Thoracic aorta endothelial cell (primary cell): ENCODE measurements at places on chromosomes 5 and 9. TPM values are rescaled to one million over a fixed set of nuclear protein-coding genes. Genes with fewer than 3 reads are reported as not detected.

Gene TMEM245
- total RNA-seq, result 92.3 and 92.8 TPM in 2 replicates

Gene C9
- total RNA-seq, result 0.07 and 0.13 TPM in 2 replicates

Gene PCDHA8
- under 0.01 TPM in 2 replicates for total RNA-seq

Gene SUSD3
- total RNA-seq, result 0.13 and 0.22 TPM in 2 replicates

Gene OGN
- under 0.01 and 0.07 TPM in 2 replicates for total RNA-seq

Gene SPATA9
- not detected in 2 replicates for total RNA-seq

Gene SLC2A8
- 5.6 and 7.6 TPM in 2 replicates for total RNA-seq

Gene IL13
- total RNA-seq, result not detected in 2 replicates

Gene C5orf34
- total RNA-seq, result 8.2 and 10.6 TPM in 2 replicates

Gene TGFBI
- 11.7 and 19.0 TPM in 2 replicates for total RNA-seq

Gene PPP6C
- 50.9 and 53.8 TPM in 2 replicates for total RNA-seq

Gene KIF4B
- total RNA-seq, result 0.29 and 1.7 TPM in 2 replicates

Gene GRXCR2
- not detected in 2 replicates for total RNA-seq

Gene MPDZ
- total RNA-seq, result 77.3 and 79.4 TPM in 2 replicates
